Brain pericyte (primary cell): ENCODE measurements at places on chromosomes 11 and 22.

DNA sequence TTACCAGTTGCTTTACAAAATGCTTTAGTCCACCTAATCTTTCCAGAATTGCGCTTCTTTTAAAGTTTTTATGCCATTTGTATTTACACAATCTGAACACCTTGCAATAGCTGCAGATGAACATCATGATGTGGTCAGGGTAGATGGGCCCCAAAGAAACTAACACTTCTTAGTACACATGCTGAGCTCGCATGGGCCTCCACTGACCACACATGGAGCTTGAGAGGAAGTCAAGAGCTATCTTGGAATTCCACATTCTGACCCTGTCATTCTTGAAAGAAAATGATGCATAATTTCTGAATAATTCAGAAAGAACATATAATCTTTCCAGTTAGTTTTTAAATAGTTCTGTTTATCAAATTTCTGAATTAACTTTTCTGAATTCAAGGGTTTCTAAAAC is 7.7 kb downstream of the LIPT2 start:
- no peak for DNase-seq

DNA sequence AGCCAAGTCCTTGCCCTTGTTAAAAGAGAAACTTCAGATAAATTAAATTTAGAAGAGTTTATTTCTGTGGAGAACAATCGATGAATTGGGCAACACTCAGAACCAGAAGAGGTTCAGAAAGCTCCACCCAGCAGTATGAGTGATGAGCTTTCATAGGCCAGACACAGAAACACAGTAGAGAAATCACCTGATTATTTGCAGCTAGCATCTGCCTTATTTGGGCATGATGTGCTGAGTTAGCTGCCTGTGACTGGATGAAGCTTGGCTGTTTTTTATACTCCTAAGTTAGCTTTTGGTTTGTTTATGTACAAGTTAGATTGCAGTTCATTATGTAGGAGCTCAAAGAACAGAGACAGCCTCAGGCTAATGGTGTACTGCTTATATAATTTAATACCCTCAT is 269.5 kb upstream of the SESN3 start:
- no peak for DNase-seq

GRCh38 chr22:48659404-48659996 is 1168.2 kb downstream of the BRD1 start:
- DNase-seq: no peak

DNA sequence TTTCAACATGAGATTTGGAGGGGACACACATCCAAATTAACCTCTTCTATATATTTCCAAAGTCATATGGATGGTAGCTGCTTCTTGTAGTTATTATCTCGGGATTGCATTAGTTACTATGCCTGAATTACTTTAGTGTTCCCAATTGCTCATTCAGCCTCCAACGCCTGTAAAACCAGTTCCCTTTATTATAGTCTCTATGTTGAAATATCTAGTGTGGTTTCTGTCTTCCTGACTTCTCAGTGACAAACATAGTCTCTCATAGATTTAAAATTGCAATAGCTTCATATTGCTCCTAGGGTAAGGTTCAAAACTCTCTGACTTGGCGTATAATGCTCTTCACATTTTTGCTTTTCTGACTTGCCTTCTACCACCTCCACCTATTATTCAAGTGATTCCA is 366.4 kb downstream of the CASP12 start:
- no peak for DNase-seq

DNA sequence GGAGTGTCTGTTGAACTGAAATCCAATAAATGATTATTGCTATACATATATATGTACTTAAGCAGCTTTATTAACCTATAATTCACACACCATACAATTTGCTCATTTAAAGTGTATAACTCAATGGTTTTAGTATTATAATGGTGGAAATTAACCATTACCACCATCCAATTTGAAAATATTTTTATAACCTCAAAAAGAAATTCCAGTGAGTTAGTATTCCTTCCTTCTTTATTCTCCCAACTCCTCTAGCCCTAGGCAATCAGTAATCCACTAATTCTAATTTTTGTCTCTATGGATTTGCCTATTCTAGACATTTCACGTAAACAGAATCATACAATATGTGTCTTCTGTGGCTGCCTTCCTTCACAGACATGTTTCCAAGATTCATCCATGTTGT is 64.8 kb downstream of the MAPK1 start:
- no peak for DNase-seq

- DNase-seq: no peak
These were observed 9.8 kb upstream of the TSSC4 start for GRCh38 chr11:2390725-2391151.

DNA sequence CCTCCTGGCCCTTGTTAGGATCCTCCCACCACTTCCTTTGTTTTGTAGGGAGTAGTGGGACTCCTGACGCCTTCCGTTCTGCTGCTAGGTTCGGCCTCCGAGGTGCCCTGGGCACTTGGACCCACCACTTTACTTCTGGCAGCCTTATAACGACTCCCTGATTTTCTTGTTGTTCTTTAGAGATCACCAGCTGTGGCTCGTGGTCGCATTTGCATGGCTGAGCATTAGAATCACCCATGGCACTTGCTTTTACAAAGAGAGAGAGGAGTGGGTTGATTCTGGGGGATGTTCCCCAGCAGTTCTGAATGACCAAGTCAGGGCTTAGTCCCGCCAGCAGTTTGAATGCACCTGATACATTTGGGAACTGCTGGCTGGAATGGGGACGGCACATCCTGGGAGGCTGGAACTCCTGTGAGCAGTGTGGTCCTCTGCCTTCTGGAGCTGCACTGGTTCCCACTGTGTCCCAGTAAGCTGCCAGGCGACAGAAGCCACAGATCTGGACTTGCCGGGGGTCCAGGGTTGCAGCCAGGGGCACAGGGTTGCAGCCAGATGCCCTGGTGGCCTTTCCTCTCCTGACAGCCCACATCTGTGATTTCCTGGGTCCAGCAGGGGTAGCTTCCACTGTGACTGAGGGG is 4.1 kb downstream of the TUB start:
- no peak for DNase-seq

GRCh38 chr11:102716527-102716926 is 8.2 kb downstream of the MMP8 start:
- DNase-seq: no peak

GRCh38 chr11:131658414-131658813 is 288.0 kb downstream of the NTM start:
- no peak for DNase-seq

GRCh38 chr11:102147632-102148031 is 37.4 kb downstream of the YAP1 start:
- DNase-seq: no peak

DNA sequence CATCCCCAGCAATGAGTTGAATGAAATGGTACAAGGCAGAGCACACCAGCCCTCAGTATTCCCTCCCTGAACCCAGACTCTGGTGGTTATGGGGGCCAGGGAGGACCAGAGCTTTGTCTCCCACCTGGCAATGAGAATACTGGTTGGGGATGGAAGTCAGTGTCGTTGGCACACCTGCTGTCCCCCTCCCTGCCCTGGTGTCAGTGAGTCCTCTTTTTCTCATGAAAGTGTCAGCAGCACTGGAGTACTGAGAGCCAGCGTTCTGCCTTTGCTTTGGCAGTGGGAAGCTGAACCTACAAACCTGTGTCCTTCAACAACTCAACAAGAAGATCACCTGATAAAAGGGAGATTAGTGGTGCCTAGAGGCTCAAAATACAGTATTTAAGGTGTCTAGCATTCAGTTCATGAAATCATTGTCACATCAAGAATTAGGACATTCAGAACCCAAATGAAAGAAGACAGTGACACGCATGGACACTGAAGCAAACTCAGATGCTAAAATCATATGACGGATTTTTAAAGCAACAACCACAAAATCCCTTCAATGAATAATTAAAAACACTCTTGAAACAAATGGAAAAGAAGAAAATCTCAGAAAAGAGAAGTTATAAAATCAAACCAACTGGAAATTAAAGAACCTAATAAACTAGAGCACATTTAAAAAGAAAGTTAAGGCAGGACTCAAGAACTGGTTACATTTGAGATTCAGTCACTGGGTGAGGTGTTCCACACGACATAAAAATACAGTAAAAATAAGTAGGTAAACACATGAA is 77.5 kb upstream of the VPREB1 start:
- DNase-seq: no peak

DNA sequence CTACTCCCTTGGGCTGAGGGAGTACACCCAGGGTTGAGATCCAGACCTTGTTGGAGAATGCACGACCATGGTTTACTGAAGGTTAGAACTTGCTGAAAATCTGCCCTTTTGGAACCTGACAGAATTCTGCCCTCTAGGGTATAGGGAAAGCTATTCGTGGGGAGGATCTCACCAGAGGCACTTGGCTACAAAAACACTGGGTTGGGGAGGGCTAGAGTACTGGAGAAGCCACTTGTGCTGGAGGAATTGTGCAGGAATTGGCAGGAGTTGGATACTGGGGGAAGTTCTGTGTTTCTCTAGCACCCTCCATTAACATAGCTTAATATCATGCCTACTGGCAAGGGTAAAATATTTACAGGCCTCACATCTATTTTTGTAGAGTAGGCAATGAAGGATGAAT is 55.8 kb downstream of the PPME1 start:
- DNase-seq: no peak

DNA sequence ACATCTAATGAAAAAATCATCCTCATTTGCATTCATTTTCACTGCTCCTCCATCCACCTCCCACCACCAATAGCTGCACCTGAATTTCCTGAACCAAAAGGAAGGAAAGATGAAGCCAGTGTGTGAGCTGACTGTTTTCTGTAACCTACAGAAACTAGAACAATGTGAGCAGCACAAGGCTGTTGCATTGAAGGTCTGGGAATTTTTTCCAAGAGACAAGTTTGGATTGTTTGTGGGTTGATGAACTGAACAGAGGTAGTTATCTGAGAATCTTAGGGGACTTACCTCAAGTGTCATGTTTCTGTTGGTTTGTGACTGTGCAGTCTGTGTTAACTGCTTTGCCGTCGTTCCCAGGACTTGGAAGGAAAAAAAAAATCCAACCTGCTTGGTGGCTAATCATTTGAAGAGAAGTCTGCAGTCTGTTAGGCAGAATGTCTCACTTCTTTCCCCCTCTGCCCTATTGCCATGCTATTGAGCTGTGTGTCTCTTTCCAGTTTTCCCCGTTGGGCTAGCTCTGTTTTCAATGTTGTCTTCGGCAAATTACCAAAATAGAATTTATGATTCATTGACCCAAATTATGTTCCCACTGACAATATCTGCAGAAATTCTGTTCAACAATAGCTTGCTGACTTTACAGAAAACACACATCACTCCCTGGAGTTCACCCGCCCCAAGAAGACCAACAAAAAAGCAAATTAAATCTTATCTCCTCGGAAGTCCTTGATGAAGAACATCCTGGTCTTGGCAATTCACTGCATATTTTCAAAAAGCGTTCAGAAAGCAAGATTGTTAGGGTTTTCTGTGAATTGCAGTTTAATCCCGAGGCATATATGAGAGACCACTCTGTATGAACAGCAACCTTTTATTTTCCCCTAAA is 76.0 kb downstream of the SC5D start:
- no peak for DNase-seq

GRCh38 chr22:10961043-10961860 is 4566.7 kb upstream of the OR11H1 start:
- no peak for DNase-seq

GRCh38 chr22:48537343-48537680 is 1290.4 kb downstream of the BRD1 start:
- DNase-seq: no peak

- no peak for DNase-seq
These were observed 9.0 kb downstream of the MTNR1B start for GRCh38 chr11:92978271-92979111.

DNA sequence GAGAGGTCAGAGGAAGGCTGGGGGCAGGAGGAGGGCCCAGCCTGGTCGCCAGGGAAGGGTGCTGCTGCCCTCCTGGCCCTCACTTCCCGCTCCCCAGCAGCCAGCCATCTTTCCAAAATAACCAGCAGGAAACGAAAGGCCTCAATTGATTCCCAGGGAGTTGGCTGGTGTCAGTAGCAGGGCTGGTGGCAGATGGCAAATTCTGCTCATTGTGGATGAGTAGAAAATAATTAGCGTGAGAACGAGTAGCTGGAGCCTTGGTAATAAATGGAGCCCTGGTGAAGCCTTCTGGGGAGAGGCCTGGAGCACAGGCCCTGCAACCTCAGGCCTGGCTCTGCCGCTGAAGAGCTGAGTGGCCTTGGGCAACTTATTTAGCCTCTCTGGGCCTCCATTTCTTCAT is 31.3 kb downstream of the DAGLA start:
- DNase-seq: no peak

DNA sequence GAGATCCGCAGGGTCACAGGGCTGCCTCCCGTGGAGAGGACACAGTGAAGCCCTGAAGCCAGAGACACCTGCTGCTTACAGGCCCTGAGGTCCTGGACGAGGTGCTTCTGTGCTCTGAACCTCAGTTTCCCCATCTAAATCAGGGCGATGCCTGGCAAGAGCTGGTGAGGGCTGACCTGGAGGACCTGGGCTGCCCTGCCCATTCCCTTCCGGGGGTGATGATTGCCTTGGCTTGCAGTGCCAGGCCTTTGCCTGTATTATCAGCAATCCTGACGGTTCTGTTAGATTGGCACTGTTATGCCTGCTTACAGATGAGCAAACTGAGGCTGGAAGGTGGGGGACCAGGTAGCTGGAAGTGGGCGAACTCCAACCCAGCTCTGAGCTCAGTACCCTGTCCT is 7.8 kb upstream of the GTSE1 start:
- no peak for DNase-seq

DNA sequence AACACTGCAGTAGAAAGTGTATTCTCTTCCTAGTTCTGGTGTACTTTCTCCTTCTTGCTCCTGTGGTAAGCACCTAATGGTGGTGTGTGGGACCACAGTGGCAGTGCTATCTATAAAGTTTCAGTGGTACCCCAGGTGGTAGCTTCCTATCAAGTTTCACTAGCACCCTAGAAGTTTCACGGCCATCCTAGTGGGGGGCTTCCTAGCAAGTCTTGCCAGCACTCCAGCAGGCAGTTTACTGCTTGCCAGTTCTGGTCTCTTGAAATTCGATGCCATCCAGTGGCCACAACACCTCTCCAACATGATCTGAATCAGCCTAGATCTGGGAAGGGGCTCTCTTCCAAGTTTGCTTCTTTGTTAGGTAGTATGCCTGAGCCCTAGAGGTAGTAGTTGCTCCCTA is 229.6 kb downstream of the SWAP70 start:
- DNase-seq: peak; percentile 24

DNA sequence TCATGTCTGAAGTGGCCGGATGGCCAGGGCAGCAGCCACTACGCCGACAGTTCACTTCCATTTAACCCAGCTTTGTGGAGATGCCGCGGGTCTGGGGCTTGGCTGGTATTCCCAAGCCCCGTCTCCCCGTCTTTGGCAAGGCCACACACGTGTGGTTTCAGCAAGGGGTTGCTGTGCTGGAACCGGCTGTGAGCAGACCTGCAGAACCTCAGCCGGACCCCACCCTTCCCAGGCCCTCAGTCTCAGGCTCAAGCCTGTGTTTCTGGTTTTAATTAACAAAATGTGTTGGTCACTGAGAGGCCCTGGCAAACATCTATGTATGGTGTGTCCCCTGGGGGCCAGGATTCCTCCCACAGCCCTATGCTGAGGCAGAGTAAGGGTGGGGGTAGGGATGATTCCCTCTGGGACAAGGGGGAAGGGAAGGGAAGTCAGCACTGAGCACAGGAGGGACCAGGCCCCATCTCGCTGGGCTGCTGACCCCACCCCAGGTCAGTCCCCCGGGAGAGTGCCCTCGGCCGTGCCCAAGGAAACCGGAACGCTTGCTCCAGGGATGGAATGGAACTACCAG is 9.3 kb downstream of the OSBPL5 start:
- DNase-seq: no peak
